ENCODE measurements at places on chromosomes 16 and 17. TPM values are rescaled to one million over a fixed set of nuclear protein-coding genes. Genes with fewer than 3 reads are reported as not detected.
A peak's percentile ranks its signal among the peaks of the same experiment; 100 is the strongest.

GRCh38 chr16:16828913-16829398, 450.0 kb downstream of the NPIPA7 start:
- DNase-seq = no peak

GRCh38 chr17:55735731-55736405, 13.2 kb upstream of the TMEM100 start:
- DNase-seq = peak; percentile 69

GRCh38 chr16:87740909-87741424, 24.8 kb downstream of the KLHDC4 start:
- no peak for DNase-seq

GRCh38 chr17:57916925-57917858, 38.0 kb downstream of the CUEDC1 start:
- no peak for DNase-seq

GRCh38 chr17:2687074-2687418, 24.5 kb downstream of the CLUH start:
- no peak for DNase-seq

DNA sequence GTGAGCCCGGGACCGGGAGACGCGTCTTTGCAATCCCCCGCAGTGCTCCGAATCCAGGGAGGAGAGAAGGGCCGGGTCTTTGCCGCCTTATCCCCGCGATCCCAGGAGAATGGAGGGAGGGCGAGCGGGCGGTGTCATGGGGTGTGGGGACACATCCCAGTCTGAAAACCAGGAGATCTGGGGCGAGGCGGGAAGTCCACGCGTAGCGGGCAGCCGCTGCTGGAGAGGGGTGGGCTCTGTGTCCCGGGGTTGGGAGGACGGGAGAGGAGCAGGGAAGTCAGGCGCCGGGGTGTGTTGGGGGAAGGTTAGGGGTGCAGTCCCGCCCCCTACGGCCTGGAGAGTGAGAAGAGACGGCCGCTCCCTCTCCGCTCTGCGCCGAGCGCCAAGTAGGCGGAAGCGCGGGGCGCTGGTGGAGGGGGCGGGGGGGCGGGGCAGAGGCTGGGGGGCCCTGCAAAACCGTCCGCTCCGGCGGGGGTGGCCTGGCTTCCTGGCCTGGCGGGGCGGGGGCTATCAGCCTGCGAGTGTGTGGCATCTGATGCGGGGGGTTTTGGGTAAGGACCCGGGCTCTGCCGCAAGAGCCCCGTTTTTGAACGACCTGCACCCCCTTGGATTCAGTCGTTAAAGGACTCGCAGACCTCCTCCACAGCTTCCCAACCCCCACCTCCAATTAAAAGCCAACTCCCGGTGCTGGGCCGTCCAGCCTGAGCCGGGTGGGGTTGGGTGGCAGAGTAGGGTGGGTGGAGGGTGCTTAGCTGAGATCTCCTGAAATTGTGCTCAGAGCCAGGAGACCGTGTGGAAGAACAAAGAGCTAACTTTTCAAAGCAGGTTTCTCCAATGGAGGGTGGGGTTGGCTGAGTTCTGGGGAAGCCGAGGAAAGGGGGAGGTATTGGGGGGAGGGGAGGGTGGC, 654 bp downstream of the LASP1 start:
- peak; percentile 75 for DNase-seq

DNA sequence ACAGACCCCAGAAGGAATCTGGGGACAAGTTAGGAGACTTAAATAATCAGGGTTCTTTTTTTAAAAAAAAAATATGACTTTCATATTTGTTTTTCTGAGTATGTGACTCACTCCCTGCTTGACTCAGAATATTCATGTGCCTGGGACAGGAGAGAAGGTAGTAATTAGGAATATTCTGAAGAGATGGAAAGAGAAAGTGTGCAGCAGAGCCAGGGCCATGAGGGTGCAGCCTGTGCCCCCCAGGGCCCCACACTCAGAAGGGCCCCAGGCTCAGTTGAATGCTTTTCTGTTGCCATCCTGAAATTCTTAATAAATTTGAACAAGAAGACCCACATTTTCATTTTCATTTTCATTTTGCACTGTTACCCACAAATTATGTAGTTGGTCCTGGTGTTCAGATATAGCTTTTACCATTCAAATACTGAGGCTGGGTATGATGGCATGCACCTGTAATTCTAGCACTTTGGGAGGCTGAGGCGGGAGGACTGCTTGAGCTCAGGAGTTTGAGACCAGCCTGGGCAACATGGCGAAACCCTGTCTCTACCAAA, 11.5 kb upstream of the LONP2 start:
- no peak for DNase-seq

TEFM gene
- total RNA-seq = 24.1 TPM

VMP1 gene
- 107 TPM for total RNA-seq

GHDC gene
- total RNA-seq = not detected
